ENCODE measurements at places on chromosomes 4 and X. TPM values are rescaled to one million over a fixed set of nuclear protein-coding genes. Genes with fewer than 3 reads are reported as not detected.

Gene RIPPLY1
- not detected for total RNA-seq

Gene ALB
- total RNA-seq = not detected

Gene RTL9
- total RNA-seq = 0.40 TPM

Gene KIT
- 1.4 TPM for total RNA-seq

Gene GRIA2
- not detected for total RNA-seq

Gene KIF4A
- 0.40 TPM for total RNA-seq

Gene EGFL6
- not detected for total RNA-seq

Gene RNF128
- 0.15 TPM for total RNA-seq

Gene CXCL13
- total RNA-seq = not detected

Gene UGT2B11
- not detected for total RNA-seq

DNA sequence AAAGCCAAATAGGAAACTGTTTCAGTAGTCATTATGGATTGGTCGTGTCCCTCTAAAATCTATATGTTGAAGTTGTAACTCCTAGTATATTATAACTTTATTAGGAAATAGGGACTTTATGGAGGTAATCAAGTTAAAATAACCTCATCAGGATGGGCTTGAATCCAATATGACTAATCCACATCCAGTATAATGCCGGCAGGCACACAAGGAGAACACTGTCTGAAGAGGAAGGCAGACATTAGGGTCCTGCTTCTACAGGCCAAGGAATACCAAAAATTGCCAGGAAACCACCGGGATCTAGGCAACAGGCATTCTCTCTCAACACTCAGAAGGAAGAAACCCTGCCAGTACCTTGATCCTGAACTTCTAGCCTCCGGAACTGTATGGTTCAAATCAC lies 130.3 kb downstream of the ATP10D start:
- no peak for DNase-seq

- DNase-seq = no peak
Measured at GRCh38 chr4:7126981-7127380, 59.1 kb upstream of the GRPEL1 start.

- DNase-seq = no peak
Measured at GRCh38 chrX:34848281-34848680, 94.3 kb upstream of the FAM47B start.

DNA sequence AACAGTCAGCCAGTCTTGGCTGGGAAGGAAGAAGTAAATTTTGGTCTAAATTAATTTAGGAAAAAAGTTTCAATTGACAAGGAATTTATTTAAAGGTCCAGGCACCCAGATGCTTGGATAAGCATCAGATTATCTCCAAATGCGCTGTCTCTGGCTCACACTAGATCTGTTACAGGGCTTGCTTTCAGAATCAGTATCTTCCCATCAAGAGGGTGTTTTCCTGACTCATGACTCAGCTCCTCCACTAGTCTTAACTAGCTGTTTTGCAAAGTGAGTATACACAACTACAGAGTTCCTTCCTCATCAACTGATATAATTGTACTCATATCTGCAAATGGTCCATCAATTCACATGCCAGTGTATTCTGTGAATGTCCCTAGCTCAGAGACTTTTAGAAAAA lies 482.1 kb upstream of the CPEB2 start:
- DNase-seq = no peak

- DNase-seq = no peak
Measured at GRCh38 chrX:26160301-26160700, at the start of gene MAGEB6B. Gene MAGEB6B, plus strand, starts transcription at chrX:26160601. Its CDS starts 0 bp downstream, at chrX:26160601.

- no peak for DNase-seq
Measured at GRCh38 chrX:123964156-123964834, 2.8 kb downstream of the STAG2 start.

- no peak for DNase-seq
Measured at GRCh38 chr4:30495251-30495650, 224.9 kb upstream of the PCDH7 start.

- no peak for DNase-seq
Measured at GRCh38 chrX:152138388-152138784, at the start of gene MAGEA10. Gene MAGEA10, minus strand, starts transcription at chrX:152138577. Its CDS starts 2,957 bp downstream, at chrX:152135620.

- DNase-seq = no peak
Measured at GRCh38 chr4:143302536-143302935, 34.1 kb upstream of the GAB1 start.

DNA sequence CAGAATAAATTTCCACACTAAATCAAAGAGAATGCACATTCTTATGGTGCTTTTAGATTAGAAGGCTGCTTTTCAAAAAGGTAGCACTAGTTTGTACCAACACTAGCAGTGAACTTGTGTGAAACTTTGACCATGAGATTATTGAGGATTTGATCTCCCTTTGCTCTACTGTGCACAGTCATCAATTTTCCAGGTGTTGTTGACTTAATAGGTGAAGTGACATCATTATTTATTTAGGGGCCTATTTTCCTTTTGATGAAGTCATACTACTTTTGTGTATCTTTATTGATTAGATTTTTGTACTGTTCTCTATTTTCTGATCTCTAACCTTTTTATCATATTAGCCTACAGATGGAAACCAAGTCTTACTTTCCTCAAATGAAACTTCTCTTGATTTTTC lies 507.9 kb upstream of the LCORL start:
- no peak for DNase-seq

DNA sequence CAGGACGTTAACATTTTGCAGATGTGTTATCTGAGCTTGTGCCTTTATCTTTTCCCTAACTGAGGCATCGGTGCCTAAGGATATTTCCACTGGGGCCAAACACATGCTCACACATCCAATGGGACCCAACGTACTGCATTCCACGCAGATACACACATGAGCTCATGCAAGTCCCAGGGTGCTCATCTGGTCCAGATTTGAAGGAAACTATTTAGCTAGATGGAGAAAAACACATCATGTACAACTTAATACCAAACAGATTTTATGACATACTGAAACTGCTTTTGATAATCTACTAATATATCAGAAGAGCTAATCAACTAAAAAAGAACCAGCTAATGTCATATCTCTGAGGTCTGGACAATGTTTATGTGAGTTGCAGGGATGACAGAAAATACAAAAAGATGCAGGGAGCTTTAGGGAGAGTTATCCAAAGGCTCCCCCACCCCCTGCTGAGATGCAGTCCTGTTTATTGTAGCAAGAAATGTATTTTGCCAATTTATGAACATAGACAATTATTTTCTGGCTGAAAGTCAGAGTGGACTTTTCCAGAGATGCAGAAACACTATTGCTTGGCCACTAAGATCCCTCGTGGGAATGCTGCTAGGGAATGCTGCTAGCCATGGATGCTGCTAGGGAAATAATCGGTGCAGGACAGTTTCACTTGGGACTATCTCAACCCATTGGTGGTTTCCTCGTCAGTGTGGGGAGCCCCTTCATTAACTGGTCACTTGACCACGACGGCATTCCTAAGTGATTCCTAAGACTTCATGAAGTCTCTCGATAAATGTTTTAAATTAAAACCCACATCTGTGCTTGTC lies 172.8 kb downstream of the SMIM20 start:
- DNase-seq = no peak

DNA sequence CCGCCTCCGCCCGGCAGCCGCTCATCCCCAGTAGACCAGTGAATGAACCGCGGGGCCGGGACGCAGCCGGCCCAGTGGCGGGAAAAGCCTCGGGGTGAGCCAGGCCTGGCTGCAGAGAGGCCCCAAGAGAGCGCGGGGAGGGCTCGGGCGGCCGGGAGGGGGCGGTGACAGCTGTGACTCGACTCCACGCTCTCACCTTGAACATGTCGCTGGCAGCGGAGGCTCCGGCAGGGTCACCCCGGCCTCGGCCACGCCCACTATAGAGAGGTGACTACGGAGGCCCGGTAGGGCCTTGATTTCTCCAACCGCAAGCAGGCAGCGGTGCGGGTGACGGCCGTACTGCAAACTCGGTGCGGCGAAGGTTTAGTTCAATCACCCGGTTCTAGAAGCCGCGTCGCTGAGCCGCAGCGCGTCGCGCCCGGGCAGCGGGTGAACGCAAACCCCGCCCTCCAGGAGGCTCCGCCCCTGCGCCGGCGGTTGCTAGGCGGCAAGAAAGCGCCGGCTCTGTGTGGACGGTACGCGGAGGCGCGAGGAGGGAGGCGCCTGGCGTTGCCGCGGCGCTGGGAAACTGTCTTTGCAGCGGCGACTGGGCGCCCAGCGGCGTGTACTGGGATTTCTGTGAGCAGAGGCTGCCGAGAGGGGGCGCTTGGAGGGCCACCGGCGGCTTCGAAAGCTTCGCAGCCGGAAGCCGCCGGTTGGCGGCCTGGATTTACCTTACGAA lies at the start of the genes APOO and CXorf58:
APOO (minus strand) TSS at position 441 of the 721 bp plus-strand sequence; CDS start at position 205, 236 bp downstream.
CXorf58 (plus strand) TSS at position 509 of the 721 bp plus-strand sequence. CDS start 2,297 bp downstream, outside the sequence.
- peak; percentile 96 for DNase-seq

DNA sequence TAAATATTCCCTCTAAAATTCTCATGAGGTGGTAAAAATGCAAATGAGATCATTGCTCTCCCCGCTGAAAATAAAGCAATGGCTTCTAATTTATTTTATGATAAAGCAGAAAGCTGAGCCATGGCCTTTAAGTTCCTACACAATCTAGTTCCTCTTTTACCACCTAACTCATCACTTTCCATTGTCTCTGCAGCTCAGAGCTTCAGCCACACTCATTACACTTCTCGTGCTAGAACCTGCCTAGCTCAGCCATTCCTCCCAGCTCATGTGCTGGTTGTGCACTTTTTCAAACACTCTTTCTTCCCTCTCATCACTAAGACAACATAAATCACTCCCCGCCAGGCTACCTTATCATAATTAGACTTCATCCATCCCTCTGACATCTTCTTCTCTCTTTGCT lies 1112.1 kb upstream of the PRKX start:
- DNase-seq = no peak

- DNase-seq = no peak
Measured at GRCh38 chr4:113756005-113756410, 5.5 kb downstream of the CAMK2D start.

DNA sequence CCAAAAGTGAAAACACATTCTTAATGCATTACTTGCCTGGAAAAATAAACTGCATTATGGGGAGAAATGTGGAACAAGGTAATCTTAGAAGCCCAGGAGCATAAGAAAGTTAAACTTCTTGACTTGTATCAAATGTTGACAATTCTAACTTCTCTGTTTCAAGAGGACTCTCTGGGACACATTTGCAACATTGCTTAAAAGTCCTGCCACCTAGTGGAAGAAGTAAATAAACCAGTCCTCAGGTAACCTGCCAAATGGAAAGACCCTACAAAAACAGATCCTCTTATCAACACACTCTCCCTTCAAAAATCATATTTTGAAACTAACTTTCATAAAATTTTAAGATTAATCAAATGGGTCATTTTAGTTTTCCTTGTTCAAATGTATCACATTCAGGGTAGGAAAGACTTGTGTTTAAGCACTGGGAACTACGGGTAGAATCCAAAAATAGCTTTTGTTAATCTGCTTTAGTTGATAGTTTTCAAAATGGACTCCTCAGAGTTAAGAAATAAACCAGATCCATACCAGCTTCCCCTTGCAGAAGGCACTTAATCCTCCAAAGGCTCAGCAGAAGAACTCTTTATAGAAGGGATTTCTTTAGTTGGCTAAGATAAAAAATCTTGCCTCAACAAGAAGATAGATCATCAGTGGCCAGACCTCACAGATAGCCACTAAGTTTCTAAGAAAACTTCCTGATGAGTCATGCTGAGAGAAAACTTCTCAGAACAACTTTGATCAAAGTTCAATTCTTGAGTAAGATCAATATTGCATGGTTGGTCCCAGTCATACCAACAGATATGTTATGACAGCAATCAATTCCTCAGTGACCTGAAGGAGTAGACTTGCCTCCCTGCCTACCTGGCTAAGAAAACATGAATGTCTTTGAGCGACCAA lies 141.7 kb downstream of the HHIP start:
- DNase-seq = no peak

Measured in left ventricle myocardium superior (tissue), 1 donor.